ENCODE measurements at places on chromosomes 4 and X.

DNA sequence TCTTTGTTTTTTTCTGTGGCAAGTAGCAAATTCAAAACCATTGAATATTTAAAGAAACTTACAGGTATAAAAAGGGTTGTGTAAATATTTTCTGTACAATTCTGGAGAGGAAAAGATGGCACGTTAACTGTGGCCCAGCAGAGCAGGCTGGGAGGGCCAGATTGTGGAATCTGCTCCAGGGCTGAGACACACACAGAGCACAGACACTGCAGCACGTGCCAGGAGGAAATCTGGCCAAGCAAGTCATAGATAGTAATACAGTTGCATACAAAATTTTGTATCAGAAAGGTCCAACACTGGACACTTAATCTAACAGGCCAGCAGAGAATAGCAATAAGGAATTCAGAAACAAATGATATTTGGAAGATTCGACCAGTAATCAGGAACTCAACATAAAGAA lies 763.7 kb downstream of the PDHA2 start:
- DNase-seq, result no peak

- DNase-seq, result no peak
These were observed 133.8 kb downstream of the LDB2 start for GRCh38 chr4:16764622-16765021.

- DNase-seq, result no peak
These were observed 1569.9 kb upstream of the ADGRL3 start for GRCh38 chr4:59630235-59630634.

DNA sequence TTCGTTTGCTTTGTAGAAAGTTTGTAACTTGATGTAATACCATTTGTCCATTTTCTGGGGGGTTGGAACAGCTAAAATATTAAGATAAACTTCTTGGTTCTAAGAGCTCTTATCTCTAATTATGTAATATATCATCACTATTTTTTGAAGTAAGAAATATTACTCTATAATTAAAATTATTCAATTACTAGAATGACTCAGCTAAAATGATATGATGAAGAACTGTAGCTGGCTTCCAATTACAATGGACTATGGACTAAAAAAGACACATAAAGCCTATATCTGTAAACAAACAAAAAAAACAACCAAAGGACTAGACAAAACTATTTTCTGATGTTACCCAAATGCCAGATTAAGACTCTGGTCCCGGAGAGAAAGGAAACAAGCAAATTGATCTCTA lies 569.4 kb downstream of the PCDH18 start:
- no peak for DNase-seq

DNA sequence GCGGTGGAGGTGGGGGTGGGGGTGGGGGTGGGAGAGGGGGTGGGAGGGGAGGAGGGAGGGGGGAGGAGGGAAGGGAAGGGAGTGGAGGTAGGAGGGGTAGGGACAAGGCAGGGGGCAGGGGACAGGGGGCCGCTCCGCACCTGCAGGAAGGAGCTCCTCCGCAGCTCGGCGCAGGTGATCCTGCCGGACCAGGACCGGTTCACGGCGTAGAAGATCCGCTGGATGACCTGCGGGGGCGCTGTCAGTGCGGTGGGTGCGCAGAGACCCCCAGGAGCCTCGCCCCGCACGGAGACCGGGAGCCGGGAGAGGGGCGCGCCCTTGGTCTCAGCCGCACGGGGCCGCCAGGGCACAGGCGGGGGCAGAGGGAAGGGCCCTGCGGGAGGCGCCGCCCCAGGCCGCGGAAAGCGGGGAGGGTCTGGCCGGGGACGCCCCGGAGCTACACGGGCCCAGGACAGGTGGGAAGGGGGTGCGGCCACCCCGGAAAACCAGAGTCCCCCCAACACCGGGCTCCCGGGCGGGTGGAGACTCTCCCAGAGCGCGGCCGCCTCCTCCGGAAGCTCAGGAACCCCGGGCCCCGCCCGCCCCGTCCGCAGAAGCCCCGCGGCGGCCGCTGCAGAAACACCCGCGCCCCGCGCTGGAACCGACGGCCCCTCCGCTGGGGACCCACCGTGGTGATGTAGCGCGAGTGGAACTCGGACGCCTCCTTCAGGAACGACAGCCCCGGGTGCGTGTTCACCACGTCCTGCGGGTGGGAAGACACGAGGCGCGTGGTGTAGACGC lies 27.6 kb upstream of the GTPBP6 start:
- DNase-seq, result no peak

GRCh38 chr4:107318078-107318477 lies 282.0 kb upstream of the DKK2 start:
- no peak for DNase-seq

- no peak for DNase-seq
These were observed 17.1 kb upstream of the HERC3 start for GRCh38 chr4:88575186-88575585.

DNA sequence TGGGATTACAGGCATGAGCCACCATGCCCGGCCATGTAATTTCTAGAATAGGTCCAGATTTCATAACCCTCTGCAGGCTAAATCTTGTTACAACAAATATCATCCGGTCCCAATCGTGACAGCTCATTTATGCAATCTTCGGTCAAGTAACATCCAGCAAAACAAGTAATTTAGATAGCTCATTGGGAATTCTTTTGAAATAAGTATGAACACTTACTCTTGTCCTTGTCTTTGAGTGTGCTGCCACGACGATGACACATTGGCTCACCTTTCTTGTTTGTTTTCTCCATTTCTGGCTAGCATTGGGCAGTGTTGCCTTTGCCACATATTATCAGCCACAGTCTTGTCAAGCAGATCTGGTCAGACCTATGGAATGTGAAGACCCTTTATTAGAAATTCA lies 92.0 kb downstream of the PHEX start:
- no peak for DNase-seq

- DNase-seq, result peak; percentile 82
These were observed 240.0 kb downstream of the BCOR start for GRCh38 chrX:39857780-39858179.

DNA sequence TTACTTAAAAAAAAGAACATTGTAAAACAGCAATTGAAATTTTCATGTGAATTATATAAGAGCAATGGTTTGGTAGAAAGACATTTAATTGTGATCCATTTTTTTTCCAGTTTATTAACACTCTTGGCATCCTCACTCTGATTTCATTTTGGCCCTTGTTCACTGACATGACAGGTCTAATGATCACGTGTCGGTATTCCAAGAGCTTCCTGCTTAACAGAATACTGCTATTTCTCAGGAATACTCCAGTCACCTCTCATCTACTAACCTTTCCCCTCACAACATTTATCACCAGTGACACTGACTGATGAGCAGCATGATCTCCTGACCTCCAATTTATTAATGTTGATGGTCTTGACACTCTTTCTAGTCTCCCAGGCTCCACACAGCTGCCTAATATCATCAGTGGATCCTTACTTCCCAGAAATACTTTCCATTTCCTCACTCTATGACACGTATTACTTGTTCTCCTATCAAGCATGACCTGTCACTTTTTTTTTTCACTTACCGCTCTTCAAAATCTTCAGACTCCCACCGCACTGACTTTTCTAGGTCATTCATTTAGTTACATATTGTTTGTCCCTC lies 847.8 kb upstream of the SLIT2 start:
- no peak for DNase-seq

- no peak for DNase-seq
These were observed 100.4 kb downstream of the MMRN1 start for GRCh38 chr4:89995006-89995405.

DNA sequence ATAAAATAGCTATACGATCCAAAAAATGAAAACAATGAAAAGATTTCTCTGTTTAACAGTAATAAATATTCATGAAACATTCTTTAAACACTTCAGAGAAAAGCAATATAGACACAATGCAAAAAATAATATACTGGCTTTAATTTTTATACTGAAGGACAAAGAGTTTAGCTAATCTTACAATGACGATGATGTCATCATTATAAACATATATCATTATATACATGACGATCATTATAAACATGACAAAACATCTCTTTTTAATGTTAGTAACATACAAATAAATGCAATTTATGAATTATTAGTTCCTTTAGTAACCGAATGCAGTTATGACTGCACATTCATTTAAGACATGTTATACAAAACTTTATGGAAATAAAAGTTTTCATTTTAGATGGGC lies 1434.6 kb downstream of the PCDH18 start:
- DNase-seq, result no peak

- DNase-seq, result no peak
These were observed 74.4 kb upstream of the ATP6AP2 start for GRCh38 chrX:40506201-40506985.

- DNase-seq, result peak; percentile 52
These were observed 31.2 kb downstream of the PHEX start for GRCh38 chrX:22063284-22063683.

Measured in activated CD4-positive, alpha-beta T cell treated with anti-CD3 and anti-CD28 coated beads, Interleukin-10, Interleukin-2, amounts not matched to agents 100 ng/mL and 50 ng/mL, durations not matched to agents 16 hours and 8 hours (primary cell).